ENCODE measurements at places on chromosomes 3 and 15. TPM values are rescaled to one million over a fixed set of nuclear protein-coding genes. Genes with fewer than 3 reads are reported as not detected.

Gene NTRK3
- not detected for total RNA-seq

Gene GNAT1
- not detected for total RNA-seq

Gene MEIS2
- total RNA-seq = 22.0 TPM

DNA sequence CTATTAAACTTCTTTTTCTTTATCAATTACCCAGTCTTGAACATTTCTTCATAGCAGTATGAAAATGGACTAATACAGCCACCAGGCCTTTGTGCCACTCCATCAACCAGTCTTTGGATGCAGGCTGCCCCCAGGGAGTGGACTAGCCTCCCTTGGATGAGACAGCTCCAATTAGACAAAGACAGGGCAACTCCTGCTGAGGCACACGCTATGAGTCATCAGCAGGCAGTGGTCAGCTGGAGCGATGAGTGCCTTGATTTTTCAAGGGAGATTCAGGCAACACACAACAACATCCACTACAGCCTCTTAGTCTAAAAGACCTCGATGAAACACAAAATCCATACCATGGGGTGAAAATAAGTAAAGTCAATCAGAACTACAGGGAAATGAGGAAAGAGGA is 160.1 kb downstream of the ARRDC4 start:
- no peak for DNase-seq

DNA sequence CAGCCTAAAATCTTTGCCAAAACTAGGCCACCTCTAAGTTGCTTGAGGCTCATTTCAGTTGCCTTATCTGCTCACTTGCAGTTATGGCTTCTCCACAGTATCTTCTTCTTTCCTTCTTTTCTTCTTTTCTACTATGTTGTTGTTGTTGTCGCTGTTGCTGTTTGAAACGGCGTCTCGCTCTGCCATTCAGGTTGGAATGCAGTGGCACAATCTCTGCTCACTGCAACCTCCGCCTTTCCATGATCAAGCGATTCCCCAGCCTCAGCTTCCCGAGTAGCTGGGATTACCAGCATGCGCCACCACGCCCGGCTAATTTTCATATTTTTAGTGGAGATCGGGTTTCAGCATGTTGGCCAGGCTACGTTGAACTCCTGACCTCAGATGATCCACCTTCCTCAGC is 210.8 kb upstream of the NR2F2 start:
- DNase-seq = no peak

DNA sequence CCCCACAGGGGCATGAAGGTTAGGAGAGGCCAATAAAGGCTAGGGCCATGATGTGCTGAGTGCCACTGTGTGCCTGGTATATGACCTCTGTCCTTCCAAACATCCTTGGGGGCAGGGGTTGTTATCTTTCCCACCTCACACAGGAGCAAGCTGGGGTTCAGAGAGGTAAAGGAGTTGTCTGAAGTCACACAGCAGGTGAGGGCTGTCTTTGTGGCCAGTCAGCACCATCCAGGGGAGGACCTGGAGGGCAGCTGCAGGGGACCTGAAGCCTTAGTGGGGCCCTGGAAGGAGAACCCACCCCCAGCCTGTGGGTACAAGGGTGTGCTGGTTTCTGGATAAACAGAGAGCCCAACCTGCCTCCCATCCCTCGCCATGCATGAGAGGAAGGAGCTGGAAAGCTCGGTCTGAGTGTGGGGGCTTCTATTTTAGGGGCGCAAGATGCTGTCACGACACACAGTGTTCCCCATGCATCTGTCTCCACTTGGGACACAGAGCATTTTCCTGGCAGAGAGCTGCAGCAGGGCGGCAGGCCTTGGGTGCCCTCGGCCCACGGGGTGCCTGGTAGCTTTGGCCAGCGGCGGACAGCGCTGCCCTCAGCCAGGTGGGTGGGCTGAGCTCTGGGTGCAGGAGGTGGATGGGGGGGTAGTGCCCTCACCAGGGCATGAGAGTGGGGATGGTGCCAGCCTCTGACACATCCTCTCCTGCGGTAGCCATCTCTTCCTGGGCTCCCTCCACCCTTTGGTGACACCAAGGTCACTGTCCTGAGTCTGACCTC is 14.7 kb downstream of the IQSEC1 start:
- no peak for DNase-seq

DNA sequence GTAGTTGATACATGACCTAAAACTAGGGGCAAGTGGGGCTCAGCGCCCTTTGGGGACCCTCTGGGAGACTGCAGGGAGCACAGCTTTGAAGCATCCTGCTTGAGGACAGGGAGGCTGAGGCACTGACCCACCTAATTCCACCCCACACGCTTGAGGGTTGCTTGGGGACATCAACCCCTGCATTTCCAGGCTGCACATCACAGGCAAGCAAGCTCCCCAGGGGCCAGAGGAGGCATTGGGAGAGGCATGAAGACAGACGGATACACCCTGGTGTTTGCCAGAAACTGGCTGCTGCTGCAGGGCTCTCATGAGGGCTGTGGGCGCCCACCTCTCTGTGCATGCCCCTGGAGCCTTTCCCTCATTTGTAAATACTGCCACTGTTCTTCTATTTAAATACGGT is 99.3 kb downstream of the ABHD5 start:
- DNase-seq = no peak
